Bronchial epithelial cell (primary cell): ENCODE measurements at places on chromosomes 11 and 22.

- peak; percentile 18 for DNase-seq
Observed at GRCh38 chr11:122578171-122578825, 77.2 kb upstream of the UBASH3B start.

DNA sequence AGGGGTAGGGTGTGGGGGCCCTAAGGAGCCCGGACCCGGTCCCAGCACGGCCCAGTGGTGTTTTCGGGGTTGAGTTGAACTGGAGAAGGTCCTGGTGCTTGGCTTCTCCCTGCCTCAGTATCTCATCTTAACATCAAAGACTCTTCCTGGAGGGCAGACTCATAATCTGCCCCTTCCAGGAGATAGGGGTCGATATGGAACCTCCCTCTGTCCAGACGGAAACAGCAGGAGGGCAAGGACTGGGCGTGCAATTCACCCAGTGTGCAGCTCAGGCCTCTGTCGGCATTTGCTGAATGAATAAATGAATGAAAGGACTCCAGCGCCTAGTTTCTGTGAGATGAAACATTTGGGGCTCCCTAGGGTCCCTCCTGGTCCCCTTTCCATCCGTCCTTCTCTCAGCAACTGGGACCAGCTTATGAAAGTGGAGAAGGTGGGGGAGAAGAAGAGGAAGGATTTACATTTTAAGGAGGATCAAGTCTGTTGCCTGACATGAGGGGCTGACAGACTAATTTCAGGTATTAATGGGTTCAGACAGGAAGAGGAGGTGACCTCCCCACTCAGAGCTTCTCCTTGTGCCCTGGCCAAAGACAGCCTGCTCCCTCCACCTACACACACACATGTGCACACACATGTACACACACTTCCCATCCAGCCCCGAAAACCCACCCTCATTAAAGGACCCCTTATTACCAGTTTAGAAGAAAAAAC, 1.1 kb upstream of the SHISA8 start:
- no peak for DNase-seq

GRCh38 chr11:12862696-12863469, 146.2 kb upstream of the RASSF10 start:
- no peak for DNase-seq

GRCh38 chr11:93515441-93516025, 27.7 kb downstream of the SMCO4 start:
- DNase-seq: no peak

DNA sequence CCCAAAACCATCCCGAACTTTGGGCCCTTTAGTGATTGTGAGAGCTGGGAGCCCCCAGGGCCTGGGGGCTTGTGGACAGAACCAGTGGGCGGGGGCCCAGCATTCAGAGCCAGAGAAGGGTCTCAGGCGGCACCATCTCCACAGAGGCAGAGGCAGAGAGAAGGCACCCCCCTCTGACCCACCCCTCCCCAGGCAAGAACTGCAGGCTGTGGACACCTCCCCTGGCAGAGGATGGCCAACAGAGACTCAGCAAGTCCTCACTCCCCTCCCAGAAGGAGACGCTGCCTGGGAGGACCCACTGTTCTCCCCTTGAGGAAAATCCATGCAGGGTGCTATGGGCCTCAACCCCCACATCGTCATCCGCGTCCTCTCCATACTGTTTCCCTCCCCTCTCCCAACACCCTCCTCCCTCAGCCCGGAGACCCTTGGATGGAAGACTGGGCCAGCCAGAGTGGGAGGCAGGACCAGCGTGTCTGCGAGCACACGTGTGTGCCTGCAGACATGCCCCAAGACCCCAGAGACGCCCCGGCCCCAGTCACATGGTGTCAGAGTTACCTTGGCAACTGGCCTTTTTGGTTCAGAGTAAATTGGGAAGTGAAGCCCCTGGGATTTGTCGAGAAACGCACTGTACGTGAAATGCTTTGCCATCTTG, 42.6 kb downstream of the KCNC1 start:
- no peak for DNase-seq

GRCh38 chr22:26740253-26740652, 82.9 kb downstream of the MIAT start:
- no peak for DNase-seq

GRCh38 chr11:131814108-131814507, 443.7 kb downstream of the NTM start:
- no peak for DNase-seq

DNA sequence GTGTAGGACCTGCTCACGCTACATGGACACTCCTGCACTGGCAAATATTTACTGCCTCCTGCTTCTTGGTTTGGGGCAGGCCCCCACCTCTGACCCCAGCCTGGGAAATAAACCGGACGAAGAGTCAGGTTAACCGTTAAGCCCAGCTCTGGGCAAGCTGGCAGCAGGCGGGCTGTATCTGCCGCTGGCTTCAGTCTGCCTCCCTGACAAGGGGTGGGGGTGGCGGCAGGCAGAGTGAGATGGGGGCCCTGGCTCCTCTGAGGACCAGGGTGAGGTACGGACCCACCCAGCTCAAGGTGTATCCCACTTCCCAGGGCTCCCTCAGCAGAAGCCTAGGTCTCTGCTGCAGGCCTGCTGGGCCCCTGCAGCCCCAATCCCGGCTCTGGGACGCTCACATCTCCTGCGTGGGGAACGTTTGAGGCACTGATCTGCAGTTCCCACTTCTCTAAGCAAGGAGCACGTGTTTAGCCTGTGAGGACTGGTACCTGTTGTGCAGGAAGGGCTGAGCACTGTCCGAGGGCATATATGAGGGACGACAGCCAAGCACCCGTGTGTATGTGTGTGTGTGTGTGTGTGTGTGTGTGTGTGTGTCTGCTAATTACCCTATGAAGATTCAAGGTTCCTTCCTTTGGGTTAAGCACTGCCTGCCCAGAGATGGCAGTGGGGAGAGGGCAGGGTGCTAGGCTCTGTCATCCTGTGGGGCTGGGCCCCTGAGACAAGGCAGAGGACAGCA, 1.1 kb upstream of the LRRC75B start:
- DNase-seq: no peak

- DNase-seq: no peak
Observed at GRCh38 chr11:39345834-39346442, 2113.5 kb downstream of the LRRC4C start.

DNA sequence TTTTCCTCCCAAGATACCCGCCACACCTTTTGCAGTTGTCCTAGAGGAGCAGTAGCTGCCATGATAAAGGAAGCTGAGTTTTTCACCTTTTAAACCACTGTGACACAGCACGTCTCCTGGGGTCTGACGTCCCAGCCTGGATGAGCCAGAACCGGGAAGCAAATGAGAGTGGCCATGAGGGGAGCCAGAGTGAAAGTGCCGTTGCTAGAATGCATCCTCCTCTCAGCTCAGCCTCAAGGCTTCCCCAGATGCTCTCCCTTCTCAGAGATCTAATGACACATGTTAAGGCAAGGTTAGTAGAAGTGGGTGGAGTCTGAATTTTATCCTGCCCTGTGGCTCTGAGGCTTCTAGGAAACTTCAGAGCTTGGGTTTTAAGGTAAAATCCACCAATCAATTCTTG, 23.4 kb upstream of the HTR3A start:
- no peak for DNase-seq

DNA sequence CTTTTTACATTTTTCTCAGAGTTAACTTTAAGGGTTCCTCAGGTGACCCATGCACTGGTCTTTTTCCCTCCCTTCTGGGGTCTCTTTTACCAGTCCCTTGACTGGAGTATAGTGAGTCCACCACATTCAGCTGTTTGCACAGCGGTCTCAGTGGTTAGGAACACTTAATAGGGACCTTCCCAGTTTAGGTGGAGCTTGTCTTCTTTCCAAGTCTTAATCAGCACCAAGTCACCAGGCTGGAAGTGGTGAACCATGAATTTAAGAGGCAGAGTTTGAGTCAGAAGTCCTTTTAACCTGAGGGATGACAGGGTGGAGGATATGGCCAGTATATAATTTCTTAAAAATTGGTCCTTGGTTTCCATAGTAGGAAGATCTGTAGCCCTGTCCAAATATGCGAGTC, 349.7 kb upstream of the MPPED2 start:
- peak; percentile 7 for DNase-seq

DNA sequence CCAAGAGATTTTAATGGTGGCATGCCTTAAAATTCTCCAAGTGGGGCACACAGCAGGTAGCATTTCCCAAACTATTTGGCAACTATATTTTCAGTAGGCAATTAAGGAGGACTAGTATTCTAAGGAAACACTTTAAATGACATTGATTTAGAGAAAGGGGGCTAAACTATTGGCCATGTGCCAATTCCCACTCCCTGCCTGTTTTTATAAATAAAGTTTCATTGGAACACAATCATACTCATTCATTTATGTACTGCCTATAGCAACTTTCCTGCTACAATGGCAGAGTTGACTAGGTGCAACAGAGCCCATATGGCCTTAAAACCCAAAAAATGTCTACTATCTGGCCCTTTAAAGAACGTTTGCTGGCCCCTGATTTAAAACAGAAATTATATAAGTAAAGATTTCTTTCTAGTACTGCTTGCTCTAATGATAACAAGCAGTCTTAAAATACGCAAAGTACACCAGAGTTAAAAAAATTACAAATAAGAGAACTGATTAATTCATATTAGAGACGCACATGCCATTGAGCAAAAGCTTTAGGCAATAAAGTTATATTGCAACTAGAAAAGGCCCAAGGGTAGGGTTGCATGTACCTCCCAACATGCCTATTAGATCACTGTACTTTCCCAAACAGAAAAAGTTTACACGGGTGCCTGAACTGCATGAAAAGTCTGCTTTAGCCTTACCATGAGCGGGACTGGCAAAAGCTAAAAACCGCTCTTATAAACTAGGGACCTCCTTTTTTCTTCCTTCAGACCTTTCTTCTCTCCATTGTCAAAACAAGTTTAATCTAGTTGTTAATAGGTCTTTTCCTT, 14.2 kb downstream of the E2F8 start:
- no peak for DNase-seq

GRCh38 chr22:22235558-22235957, 9.0 kb upstream of the VPREB1 start:
- peak; percentile 24 for DNase-seq

- DNase-seq: no peak
Observed at GRCh38 chr22:26409719-26410335, 19.2 kb upstream of the ASPHD2 start.

DNA sequence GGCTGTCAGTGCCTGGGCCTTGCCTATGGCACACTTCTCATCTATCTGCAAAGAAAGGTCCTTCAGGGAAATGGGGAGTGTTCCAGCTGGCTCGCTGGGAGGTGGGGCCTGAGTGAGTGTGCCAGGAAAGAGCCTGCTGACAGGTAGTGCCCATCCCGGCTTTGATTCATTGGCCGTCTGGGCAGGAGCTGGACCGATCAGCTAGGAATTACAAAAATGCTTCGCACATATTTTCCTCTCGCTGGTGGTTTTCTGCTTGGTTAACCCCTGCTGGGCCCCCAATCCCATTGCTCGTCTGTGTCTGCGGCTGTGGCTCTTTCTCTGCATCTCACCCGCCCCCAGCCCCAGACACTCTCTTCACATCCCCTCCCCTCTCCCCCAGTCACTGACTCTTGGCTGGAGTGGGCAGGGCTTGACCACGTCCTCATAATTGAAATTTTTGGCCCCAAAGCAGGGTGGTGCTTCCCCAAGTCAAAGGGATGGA, 10.8 kb downstream of the LIF start:
- peak; percentile 52 for DNase-seq

- DNase-seq: no peak
Observed at GRCh38 chr22:39269095-39269790, 24.5 kb upstream of the PDGFB start.
